NAMALWA (cell line): ENCODE measurements at places on chromosomes 12 and 14.

- DNase-seq: no peak
Observed at GRCh38 chr14:94458558-94459205, 6.1 kb upstream of the SERPINA11 start.

GRCh38 chr12:70963081-70963660, 42.6 kb upstream of the PTPRR start:
- DNase-seq: no peak

- no peak for DNase-seq
Observed at GRCh38 chr12:93786656-93787397, 109.7 kb downstream of the CRADD start.

DNA sequence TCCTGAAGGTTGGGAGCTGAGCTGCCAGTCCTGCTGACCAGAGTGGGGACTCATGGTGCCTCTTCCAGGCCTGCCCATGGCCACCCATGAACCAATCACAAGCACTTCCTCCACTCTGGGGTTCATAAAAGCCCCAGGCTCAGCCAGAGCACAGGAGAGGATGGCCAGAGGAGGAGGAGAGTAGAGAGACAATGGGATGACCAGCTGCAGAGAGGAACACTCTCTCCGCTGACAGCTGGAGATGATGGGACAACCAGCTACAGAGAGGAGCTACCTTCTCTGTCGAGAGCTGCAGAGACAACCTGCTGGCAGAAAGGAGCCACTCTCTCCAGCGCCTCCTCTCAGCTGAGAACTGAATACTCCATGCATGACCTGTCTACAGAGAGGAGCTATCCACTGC, 886.1 kb downstream of the BCL11B start:
- DNase-seq: no peak

DNA sequence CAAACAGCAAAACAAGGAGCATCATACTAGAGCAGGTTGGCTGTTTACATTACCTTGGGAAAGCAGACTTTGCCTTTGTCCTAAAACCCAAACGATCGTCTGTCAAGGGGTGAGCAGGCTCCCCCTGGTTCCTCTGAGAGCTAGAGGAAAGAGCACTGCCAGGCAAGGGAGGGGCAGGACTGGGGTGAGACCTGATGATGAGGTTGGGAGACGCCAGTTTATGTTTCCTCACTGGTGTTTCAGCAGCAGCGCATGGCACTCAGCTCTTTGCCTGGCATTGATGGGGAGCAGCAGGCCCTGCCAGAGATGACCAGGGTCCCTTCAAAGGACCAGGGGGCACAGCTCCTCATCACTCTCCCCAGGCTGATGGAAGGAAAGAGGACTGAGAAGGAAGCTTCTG, 7.9 kb upstream of the KRT2 start:
- DNase-seq: no peak

DNA sequence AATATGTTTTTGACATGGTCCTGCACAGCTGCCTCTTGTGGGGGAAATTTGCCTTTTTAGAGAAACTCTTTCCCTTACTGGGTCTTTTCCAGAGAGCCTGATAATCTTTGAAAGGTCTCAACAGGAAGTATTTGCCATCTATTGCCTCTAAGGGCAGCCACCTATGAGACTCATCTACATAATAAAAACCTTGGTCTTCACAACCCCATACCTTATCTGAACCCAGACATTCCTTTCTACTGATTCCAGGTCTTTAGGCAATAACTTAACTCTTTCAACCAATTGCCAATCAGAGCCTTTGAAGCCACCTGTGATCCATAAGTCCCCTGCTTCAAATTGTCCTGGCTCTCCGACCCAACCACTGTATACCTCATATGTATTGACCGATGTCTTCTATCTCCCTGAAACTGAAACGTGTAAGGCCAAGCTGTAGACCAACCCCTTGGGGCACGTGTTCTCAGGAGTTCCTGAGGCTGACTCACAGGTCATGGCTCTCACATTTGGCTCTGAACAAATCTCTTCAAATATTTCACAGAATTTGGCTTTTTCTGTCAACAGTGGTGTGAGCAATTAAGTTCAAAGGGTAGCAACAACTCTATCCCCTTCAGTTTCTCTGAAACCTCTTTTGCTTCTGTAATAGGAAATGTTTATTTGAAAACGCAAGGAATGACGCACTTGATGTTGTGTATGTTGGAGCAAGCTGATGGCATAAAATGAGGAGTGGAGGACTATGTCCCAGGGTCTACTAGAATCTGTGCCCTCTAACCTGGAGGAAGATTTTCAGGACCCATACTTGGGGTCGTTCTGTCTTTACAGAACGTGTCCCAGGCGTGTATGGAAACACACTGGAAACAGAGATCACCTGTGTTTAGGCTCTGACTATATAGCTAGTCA, 49.2 kb upstream of the EIF5 start:
- no peak for DNase-seq

GRCh38 chr14:38527502-38527878, 271.6 kb upstream of the CLEC14A start:
- DNase-seq: no peak

DNA sequence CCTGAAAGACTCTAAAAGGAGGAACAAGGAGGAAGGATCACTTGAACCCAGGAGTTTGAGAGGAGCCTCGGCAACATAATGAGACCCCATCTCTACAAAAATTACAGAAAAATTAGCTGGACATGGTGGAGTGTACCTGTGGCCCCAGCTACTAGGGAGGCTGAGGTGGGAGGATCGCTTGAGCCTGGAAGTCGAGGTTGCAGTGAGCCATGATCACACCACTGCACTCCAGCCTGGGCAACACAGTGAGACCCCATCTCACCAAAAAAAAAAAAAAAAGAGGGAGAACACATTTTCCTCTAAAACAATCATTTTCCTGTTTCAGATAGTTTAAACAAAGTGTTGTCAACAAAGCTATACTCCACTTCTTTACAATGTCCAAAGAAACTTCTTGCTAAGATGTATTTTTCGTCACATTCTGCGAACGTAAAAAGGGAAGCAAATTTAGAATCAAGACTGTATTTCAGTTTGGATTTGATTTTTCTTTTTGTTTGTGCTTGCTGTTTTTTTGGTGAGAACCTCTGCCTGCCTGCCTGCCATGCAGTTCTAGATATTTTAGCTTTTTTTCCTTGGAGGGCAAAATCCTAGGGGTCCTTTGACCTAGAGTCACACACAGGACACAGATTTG, 5.1 kb downstream of the HCAR1 start:
- no peak for DNase-seq

GRCh38 chr14:48398675-48399282, 723.4 kb upstream of the MDGA2 start:
- DNase-seq: peak; percentile 40

- DNase-seq: no peak
Observed at GRCh38 chr12:132661972-132662371, 25.2 kb downstream of the POLE start.

DNA sequence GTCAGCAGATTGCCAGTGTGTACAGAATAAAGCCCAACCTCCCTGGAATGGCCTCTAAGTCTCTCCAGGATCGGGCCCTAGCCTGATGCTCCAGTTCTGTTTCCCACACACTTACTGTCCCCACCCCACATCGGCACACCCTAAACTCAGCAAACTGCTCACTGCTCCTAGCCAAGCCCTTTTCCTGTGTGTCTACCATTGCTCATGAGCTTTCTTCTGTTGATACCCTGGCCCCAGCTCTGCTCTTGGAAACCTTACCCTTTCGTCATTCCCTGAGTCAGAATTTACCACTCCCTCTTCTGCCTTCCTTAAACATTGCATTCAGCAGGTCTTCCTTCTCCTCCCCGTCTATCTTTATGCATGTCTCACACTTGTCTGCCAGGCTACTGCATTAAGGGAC, 158.9 kb downstream of the TMX1 start:
- DNase-seq: no peak
